ENCODE measurements at places on chromosomes 12 and 14. TPM values are rescaled to one million over a fixed set of nuclear protein-coding genes. Genes with fewer than 3 reads are reported as not detected.

ZCRB1 gene
- 22.2 TPM for total RNA-seq

IQSEC3 gene
- total RNA-seq, result not detected

ABCD2 gene
- total RNA-seq, result 0.12 TPM

FERMT2 gene
- 71.0 TPM for total RNA-seq

TAS2R46 gene
- total RNA-seq, result 1.9 TPM

CDCA3 gene
- 0.59 TPM for total RNA-seq

PRKD1 gene
- total RNA-seq, result 7.7 TPM

ASCL1 gene
- total RNA-seq, result not detected

LRFN5 gene
- 0.30 TPM for total RNA-seq

ARMH4 gene
- 8.0 TPM for total RNA-seq

MYBPC1 gene
- total RNA-seq, result not detected

ALX1 gene
- 0.08 TPM for total RNA-seq

SAMD15 gene
- 2.0 TPM for total RNA-seq

LALBA gene
- not detected for total RNA-seq

LRRK2 gene
- 9.2 TPM for total RNA-seq

DAO gene
- total RNA-seq, result not detected

TAS2R10 gene
- 0.53 TPM for total RNA-seq

BATF gene
- total RNA-seq, result 0.12 TPM

RPGRIP1 gene
- under 0.01 TPM for total RNA-seq

MANSC1 gene
- total RNA-seq, result 1.8 TPM

LYZ gene
- total RNA-seq, result not detected

TOGARAM1 gene
- total RNA-seq, result 14.7 TPM

CFAP251 gene
- 2.3 TPM for total RNA-seq
